Uterus (tissue), 4 donors: ENCODE measurements at places on chromosomes 2 and 18. TPM values are rescaled to one million over a fixed set of nuclear protein-coding genes. Genes with fewer than 3 reads are reported as not detected.

The IMMT gene
- 23.8 TPM for total RNA-seq

The RTP5 gene
- total RNA-seq: not detected

The CAPN13 gene
- total RNA-seq: not detected

The KCTD1 gene
- total RNA-seq: 15.7 TPM

The UBE2E3 gene
- total RNA-seq: 58.7 TPM

The GRB14 gene
- 4.4 TPM for total RNA-seq

The ABCB11 gene
- not detected for total RNA-seq

The MRO gene
- not detected for total RNA-seq

The RFTN2 gene
- total RNA-seq: 2.0 TPM

The CFAP221 gene
- total RNA-seq: 5.0 TPM
